CD4-positive, alpha-beta T cell treated with Interferon alpha-2 for 1 hour (primary cell): ENCODE measurements at places on chromosomes 2 and 18.

DNA sequence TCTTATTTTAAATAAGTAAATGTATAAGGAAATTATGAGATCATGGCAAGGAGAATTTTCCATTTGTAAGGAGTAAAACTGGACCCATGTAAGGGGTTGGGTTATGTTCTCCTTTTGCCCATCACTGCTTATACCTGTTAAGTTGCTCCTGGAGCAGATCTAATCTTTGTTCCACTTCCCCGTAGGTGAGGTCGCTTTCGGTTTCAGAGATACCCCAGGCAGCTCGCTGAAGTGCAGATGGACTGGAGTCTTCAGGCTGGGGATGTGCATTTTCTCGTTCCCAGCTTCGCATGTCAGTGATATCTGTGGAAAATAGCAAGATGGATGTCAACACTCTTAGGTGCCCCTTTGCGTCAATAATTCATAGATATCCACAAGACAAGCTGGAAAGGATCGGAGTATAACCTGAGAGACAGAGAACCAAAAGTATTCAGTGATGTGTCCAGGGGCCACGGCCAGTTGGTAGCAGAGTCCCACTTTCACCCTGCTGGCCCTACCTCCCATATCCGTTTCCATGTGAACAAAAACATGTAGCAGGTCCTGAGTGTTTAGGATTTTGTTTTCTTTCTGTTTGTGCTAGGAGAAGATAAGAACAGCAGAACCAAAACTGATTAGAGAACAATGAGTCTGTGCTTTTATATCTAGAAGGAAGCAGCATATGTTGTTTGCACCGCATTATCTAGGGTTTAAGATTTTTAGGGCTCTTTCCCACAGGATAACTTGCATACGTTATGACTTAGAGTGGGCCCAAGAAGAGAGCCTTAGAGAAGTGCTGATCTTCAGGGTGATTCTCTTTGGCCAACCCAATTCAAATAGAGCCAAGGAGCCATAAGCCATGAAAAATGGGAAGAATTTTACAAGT, 36.0 kb downstream of the GCA start:
- no peak for DNase-seq

DNA sequence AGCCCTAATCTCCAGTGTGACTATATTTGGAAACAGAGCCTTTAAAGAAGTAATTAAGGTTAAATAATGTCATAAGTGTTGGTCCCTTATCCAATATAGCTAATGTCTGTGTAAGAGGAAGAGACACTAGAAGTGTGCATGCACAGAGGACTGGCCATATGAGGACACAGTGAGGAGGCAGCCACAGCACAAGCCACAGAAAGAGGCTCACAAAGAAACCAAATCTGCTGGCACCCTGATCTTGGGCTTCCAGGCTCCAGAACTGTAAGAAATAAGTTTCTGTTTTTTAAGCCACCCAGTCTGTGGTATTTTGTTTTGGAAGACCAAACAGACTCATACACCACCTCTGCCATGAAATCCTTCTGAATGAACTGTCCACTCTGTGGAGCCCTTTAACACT, 186.4 kb upstream of the SLC39A10 start:
- DNase-seq = no peak

- no peak for DNase-seq
Measured at GRCh38 chr2:169815849-169816248, 8.9 kb downstream of the METTL5 start.

GRCh38 chr2:122980671-122981070, 1044.4 kb upstream of the CNTNAP5 start:
- no peak for DNase-seq

DNA sequence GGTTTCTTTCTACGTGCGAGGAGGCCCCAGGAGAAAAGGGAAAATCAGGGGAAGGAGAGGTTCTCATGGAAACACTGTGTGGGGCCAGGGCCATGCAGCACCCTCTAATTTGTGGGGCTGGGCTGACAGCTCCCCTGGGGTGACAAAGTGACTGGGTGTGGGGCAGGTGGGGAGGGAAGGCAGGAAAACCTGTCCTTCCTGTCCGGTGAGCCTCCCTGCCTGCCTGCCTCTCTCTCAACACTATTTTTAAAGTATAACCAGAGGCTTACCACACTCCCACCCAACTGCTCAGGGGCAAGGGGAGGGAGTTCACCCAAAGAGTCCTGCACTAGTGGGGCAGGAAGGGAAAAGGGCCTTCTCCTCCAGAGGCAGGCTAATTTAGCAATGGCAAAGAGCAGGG, 10.5 kb upstream of the EPAS1 start:
- DNase-seq = no peak

GRCh38 chr2:23705771-23706612, 220.9 kb downstream of the ATAD2B start:
- DNase-seq = no peak

- DNase-seq = no peak
Measured at GRCh38 chr18:79544386-79544963, 135.1 kb upstream of the CTDP1 start.

DNA sequence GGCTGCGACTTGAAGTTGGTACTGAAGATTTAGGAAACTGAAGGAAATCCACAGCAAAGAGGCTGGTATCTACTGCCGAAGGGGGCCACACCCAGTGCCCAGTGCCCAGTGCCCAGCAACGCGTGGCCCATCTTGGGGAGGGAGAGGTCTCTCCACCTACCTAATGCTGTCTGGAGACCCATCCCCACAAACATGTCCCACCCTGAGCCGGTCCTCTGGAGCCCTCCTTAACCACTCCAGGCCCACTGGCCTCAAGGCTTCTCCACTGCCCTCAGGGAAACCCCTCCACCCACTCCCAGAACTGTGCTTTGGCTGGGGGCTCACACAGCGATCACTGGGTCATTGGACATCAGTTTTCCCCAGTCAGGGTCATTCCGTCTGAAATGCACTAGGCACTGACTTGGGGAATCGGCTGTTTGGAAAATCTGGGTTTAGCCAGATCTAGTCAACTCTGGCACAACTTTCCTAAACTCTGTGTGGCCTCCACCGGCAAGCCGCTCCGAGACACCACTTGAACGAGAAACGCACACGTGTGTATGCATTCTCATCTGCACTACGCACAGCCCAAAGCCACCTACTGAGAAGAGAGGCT, 20.1 kb downstream of the GPR55 start:
- DNase-seq = no peak

- DNase-seq = no peak
Measured at GRCh38 chr2:96928277-96928781, 58.1 kb downstream of the FAM178B start.

DNA sequence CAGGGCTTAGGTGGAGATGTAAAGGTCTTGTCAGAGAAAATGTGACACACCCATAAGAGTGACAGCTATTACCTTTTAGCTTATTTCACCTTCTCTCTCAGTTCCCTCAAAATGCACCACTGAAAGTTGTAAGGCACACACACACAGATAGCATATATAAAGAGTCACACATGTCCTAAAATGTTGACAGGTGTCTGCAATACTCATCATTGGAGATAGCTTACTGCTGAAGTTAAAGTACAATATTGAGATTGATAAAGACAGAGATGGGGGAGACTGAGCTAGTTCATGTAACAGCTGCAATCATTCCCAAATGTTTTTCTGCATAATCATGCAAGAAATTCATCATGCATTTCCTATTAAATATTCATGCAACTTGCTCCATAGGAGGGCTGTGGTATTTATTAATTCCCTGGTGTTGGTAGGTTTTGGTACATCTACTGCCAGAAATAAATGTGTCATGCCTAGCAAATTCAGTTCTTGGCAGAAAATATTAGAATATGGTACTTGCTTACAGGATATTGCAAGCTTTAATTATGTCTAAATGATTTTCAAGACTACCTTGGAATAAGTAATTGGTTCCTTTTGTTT, 118.8 kb upstream of the RBMS1 start:
- DNase-seq = no peak

GRCh38 chr2:143545949-143546255, 416.7 kb downstream of the ARHGAP15 start:
- no peak for DNase-seq

- peak; percentile 63 for DNase-seq
Measured at GRCh38 chr2:46461709-46462171, 17.6 kb upstream of the TMEM247 start.

GRCh38 chr2:182694189-182694588, 21.9 kb upstream of the DNAJC10 start:
- DNase-seq = no peak

- DNase-seq = peak; percentile 83
Measured at GRCh38 chr18:63161032-63161760, 158.4 kb downstream of the BCL2 start.

DNA sequence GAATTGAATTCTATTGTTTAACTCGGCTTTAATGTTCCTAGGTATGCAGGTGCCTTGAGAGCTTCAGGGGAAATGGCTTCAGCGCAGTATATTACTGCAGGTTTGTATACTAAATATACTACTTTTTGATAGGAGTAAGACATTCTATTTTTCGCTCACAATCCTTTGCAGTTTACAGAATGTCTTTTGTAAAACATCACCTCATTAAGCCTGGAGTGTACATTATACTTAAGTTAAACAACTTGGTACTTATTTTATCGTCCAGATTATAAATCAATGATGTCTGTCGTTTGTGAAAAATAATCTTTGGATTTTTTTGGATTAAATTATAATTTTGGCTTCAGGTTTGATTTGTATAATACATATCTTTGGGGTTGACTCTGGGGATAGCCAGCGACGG, 34.4 kb downstream of the USP14 start:
- DNase-seq = no peak

DNA sequence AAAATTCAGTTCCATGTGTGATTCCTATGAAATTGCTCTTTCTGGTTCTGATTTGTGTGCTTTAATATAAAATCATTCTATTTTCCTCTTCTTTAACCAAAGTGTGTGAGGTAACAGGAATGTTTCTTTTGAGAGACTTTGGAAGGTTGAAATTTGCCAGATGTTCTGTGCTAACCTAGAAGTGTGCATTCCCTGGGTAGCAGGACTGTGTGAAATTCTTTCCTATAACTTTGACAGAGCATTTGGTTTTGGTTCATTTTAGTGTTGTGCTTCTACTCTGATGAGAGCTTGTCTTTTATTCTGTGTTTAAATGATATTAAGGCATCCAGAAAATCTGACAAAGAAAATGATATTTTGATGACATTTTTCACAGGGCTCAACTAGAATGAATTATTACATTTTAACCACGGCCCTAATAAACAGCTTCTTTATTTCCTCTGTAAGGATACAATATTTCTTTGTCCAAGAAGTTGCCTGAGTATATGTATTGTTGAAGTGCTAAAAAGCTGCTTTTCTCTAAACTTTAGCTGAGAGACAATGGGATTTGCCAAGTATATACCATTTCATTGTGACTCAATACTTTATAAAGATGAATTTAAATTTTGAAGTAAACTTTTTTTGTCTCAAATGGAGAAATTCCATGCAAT, 34.7 kb upstream of the DLX1 start:
- no peak for DNase-seq

DNA sequence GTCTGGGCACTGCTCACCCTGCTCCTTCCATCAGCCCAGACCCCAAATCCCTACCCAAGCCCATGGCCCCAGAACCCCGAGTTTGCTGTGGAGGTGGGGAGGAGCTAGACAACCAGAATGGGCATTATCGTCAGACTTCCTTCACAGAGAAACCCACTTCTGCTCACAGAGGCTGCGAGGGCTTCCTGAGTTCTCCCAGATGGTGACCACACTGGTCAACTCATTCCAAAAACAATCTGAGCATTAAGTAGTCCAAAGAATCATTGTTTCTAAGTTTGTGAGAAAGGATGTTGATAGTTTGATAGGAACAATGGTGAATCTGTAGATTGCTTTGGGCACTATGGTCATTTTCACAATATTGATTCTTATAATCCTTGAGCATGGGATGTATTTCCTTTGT, 60.2 kb downstream of the LRRC30 start:
- no peak for DNase-seq

- DNase-seq = no peak
Measured at GRCh38 chr2:8317418-8317817, 364.4 kb upstream of the ID2 start.

DNA sequence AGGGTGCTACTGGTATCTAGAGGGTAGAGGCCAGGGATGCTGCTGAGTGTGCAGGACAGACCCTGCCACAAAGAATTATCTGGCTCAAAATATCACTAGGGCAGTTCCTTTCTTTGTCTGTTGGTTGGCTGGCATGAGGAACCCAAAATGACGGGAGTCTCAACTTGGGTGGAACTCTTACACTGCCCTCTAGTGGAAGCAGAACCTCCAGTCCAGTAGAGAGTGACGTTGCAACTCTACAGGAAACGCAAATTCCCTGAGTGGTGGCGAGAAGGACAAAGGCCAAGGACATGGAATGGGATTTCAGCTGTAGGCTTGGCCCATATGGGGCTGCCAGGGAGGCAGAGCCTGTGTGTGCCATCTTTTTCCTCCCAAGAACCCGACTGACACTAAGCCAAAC, 47.1 kb downstream of the COPS8 start:
- DNase-seq = no peak

- DNase-seq = peak; percentile 42
Measured at GRCh38 chr2:197904446-197904845, 100.1 kb downstream of the PLCL1 start.

DNA sequence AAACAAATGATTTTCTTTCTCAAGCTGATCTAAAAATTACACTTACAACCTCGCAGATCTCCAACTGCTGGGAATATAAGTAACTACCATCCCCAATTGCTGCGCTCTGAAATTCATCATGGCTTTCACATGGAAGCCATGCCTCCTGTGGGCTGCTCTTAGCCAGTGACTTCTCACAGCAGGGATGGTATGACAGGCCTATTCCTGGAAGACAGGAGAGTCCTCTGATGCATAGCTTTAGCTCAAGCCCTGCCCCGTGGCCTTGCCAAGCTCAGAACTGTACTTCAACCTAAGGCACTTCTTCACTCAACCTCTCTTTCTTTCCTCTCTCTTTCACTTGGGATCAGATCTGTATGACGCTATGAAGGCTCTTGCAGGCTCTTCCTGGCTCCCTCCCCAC, 12.6 kb upstream of the ELAC1 start:
- no peak for DNase-seq

- DNase-seq = no peak
Measured at GRCh38 chr2:203937788-203938187, 1.2 kb downstream of the ICOS start.

DNA sequence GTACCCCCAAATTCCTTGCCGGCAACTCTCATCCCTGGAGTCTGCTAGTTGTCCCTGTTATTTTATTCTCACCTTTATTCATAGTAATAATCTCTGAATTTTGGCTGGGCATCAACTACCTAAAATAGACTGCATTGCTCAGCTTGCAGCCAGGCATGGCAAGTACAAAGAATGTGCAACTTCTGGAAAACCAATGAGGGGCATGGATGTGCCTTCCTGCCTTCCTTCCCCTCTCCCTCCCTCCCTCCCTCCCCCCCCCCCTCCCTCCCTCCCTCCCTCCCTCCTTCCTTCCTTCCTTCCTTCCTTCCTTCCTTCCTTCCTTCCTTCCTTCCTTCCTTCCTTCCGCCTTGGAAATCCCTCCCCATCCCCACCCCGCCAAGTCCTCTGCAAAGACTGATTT, 162.8 kb downstream of the CCDC148 start:
- DNase-seq = no peak

GRCh38 chr2:240791821-240792628, 28.0 kb downstream of the KIF1A start:
- DNase-seq = no peak
